ENCODE measurements at places on chromosomes 7 and 10.

- no peak for DNase-seq
Observed at GRCh38 chr7:25118048-25118753, 6.9 kb downstream of the CYCS start.

GRCh38 chr10:42988069-42988468 lies 88.8 kb upstream of the RET start:
- no peak for DNase-seq

DNA sequence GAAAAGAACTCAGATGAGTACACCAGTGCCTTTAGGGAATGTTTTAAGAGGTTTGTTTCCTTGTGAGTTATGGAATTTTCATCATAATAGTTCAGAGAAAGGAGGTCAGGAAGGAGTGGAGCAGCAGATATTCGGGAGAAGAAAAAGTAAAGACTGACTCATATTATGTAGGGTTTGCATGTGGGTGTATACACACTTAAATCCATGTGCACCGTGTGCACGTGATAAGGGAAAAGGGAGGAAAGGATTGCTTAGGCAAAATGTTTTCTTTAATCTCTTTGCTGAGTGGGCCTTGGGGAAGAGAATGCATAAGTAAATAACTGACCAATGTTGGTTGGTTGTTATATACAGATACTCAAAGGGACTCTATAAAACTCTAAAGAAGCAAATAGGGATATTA lies 30.2 kb downstream of the PLCE1 start:
- no peak for DNase-seq

- no peak for DNase-seq
Observed at GRCh38 chr7:153103202-153103601, 343.6 kb downstream of the ACTR3B start.

- DNase-seq: no peak
Observed at GRCh38 chr7:90692396-90692795, 96.3 kb downstream of the CDK14 start.

- DNase-seq: no peak
Observed at GRCh38 chr7:96497567-96497966, 175.7 kb upstream of the SLC25A13 start.

DNA sequence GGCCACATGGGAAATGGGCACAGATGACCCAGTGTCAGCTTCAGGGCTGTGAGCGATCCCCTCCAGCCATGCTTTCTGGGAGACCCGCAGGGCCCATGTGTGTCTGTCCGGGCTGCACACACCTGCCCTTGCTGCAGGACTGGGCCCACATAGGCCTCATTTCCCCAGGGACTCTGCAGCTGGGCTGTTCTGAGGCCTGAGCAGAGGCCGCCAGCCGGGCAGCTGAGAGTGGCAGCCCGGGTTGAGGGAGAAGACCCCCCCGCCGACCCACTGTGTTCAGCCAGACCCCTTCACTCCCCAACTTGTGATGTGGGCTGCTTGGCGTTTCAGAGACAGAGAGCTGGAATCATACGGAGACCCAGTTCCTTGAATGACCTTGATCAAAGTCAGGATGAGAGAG lies 50.1 kb upstream of the DPYSL4 start:
- DNase-seq: no peak

GRCh38 chr7:44971188-44971901 lies 7.5 kb downstream of the MYO1G start:
- DNase-seq: no peak
